B cell (primary cell): ENCODE measurements at places on chromosomes 3 and 15. TPM values are rescaled to one million over a fixed set of nuclear protein-coding genes. Genes with fewer than 3 reads are reported as not detected.
A peak's percentile ranks its signal among the peaks of the same experiment; 100 is the strongest.

Gene ST3GAL6
- polyA plus RNA-seq, result 0.58 and 0.91 TPM in 2 replicates

Gene TMEM108
- polyA plus RNA-seq, result not detected in 2 replicates

Gene STRIT1
- not detected in 2 replicates for polyA plus RNA-seq

Gene ATP10A
- 0.21 and 1.4 TPM in 2 replicates for polyA plus RNA-seq

Gene P2RY14
- 11.3 and 12.3 TPM in 2 replicates for polyA plus RNA-seq

Gene CISH
- 2.2 and 3.5 TPM in 2 replicates for polyA plus RNA-seq

Gene DLL4
- polyA plus RNA-seq, result 0.07 and 0.10 TPM in 2 replicates

Gene LCTL
- not detected in 2 replicates for polyA plus RNA-seq

DNA sequence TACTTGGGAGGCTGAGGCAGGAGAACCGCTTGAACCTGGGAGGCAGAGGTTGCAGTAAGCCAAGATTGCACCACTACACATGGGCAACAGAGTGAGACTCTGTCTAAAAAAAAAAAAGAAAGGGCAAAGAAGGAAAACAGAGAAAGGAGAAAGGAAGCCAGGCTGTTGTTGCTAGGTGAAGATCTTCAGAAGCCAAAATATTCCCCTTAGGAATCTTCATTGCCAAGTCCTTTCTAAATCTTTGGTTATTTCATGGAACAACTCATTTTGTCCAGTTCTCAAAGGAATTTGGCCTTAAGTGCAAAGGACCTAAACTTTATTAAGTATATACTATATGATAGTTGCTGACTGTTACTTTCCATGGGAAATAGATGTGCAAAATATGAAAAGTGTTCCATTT, 59.2 kb upstream of the OSBPL11 start:
- no peak for DNase-seq

DNA sequence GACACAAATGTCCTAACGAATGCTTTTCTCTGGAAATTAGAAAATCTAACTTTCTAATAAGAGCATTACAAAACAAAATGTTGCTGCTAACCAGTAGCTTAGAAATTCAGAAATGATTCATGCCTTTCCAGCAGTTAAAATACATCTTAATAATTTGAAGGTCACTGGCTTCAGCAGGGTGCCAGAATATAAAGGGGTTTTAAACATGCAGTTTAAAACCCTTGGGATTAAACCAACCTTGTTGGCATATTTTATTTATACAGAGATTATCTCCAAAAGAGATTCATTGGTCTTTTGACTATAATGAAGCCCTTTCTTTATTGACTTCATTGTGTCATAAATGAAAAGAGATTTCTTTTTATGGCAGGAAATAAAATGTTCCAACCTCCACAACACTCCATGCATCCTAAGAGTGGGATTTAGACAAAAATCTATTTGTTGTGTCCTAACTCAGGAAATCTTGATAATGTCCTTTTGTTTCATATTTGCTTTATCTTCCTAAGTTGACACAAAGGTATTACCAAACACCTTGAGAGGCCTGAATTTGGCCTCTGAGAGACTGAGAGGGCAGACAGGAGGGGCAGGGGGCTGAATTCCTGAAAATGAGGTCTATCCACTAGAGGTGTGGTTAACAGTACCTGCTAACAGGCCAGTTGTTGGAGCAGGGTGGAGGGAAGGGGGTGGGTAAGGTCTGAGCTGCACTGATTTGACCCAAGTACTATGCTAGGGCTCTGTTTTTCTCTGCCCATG, 124.4 kb downstream of the FEZF2 start:
- no peak for DNase-seq

DNA sequence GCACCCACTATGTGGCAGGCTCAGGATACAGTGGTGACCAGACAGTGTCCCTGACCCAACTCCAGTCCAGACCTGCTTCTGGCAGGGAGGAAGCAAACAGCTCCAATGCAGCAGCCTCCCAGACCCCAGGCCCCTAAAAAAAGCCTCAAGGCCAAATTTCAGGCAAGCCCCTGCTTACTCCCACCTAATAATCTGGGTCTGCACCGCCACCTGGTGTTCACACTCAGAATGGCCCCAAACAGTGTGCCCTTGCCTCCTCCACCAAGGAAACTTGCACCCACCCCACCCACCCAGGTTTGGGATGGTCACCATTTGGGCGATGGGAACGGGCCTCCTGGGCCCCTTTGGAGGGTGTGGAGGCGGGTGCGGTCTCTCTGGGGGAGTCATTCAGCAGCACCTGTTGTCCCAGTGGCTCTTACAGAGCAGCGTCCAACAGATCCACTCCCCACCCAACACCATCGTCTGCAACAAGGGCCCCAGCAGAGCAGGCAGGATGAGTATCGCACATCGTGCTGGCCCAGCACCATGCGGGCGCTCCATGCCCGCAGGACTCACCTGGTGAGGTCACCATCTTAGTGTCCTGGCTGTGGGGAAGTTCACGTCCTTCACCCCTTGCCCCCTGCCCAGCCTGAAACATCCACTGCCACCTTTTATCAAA, 17.3 kb downstream of the C3orf18 start:
- DNase-seq, result peak; percentile 70

GRCh38 chr3:121531269-121531668, 14.5 kb downstream of the POLQ start:
- DNase-seq, result no peak

DNA sequence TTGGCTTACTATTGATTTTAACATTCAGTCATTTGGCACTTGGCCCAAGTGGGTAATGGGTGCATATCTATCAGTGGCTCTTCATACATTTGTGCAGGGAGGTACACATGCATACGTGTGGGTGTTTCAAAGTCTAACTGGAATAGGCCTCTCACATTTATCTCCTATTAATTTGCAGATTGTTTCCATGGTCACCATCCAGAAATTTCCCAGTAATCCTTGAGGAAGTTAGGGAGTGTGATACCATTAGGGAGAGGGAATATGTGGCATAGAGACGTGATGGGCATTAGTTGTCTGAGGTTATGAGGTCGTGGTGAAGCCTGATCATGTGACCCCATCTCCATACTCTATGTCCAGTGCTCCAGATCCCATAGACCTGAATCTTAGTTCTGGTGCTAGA, 102.8 kb downstream of the LPP start:
- no peak for DNase-seq

GRCh38 chr15:70111203-70112073, 13.7 kb upstream of the TLE3 start:
- DNase-seq, result no peak

GRCh38 chr3:119636249-119636648, 24.1 kb downstream of the POPDC2 start:
- no peak for DNase-seq

GRCh38 chr3:121651684-121652083, 9.0 kb downstream of the HCLS1 start:
- DNase-seq, result no peak

- no peak for DNase-seq
Measured at GRCh38 chr3:170641510-170642236, 55.8 kb upstream of the SLC7A14 start.

DNA sequence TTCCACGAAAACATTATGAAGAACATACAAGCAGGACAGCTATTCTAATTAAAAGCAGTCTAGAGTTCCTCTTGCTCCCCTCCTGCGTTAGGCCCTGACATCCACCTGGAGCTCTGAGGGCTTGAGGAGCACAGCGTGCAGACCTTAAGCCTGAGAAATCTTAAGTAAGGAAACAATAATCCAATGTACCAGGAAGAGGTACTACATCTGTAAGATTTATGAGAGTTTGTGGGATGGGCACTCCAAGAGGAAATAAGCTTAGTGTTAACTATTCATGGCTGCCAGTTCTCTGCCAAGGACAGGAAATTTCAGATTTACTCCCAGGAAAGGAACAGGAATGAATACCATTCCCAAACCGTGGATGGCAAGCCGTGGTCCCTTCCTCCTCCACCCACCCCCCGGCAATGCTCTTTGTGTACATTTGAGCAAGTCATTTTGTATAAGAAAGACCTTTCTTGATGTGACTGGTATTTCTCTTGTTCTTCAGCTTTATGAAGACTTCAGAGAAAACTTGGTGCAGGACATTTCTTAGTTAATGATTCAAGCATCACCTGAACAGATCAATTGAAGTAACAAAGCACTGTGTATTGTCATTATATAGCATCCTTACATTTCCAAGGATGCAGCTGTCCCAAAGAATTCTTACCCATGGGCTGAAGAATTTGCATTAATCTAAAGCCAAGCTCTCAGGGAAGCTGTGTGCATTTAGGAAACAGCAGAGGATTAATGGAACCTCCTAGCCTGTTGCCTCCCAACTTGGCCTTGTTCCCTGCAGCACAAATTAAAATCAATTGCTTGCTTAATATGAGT, 28.8 kb upstream of the VILL start:
- no peak for DNase-seq

DNA sequence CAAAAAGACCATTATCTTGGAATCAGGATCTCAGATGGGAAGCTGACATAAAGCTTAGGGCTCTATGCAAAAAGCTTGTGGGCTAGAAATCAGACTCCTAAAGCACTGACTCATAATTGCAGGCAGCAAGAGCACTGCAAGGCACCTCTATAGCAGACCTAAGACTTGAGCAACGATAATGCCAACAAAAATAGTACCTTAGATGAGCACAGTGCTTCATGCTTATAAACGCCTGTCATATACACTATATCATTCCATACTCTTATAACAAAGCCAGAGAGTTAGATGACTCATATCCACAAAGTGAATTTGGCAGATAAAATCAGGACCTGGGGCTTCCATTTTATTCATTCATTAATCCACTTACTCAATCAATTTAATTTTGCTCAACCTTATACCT, 560.8 kb downstream of the MCTP2 start:
- DNase-seq, result no peak

DNA sequence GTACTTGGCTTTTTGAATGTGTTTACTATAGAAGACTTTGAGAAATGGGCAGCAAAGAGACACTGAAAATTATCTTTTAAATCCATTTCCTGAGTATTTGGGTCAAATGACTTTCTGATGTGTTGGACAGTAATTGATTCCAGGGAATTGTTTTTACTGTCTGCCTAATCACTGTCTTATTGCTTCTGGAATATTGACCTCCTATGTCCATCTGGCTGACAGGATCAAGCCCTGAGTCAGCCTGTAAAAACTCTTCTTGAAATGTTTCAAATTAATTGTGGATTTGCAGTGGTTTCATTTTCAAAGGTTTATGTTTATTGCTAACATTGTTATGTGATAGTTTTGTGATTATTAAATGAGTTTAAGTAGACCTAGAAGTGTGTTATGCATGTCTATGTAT, 50.6 kb upstream of the MLF1 start:
- no peak for DNase-seq

- DNase-seq, result no peak
Measured at GRCh38 chr15:98760112-98760826, 111.9 kb downstream of the IGF1R start.

GRCh38 chr3:62049033-62049432, 324.3 kb downstream of the FEZF2 start:
- DNase-seq, result no peak
